Placental pericyte (primary cell): ENCODE measurements at places on chromosomes 7 and 10. TPM values are rescaled to one million over a fixed set of nuclear protein-coding genes. Genes with fewer than 3 reads are reported as not detected.

ABCA13 gene
- under 0.01 and 1.3 TPM in 2 replicates for total RNA-seq

SPDYE1 gene
- total RNA-seq: not detected in 2 replicates

CPN1 gene
- total RNA-seq: not detected in 2 replicates

KCNMA1 gene
- total RNA-seq: 51.0 and 54.7 TPM in 2 replicates
